ENCODE measurements at places on chromosomes 7 and 10.

- DNase-seq = no peak
These were observed 691.5 kb upstream of the LRRN3 start for GRCh38 chr7:110399421-110399820.

GRCh38 chr7:136267822-136268221, 290.7 kb upstream of the MTPN start:
- no peak for DNase-seq

- no peak for DNase-seq
These were observed 1139.3 kb upstream of the CELF2 start for GRCh38 chr10:9878383-9878782.

DNA sequence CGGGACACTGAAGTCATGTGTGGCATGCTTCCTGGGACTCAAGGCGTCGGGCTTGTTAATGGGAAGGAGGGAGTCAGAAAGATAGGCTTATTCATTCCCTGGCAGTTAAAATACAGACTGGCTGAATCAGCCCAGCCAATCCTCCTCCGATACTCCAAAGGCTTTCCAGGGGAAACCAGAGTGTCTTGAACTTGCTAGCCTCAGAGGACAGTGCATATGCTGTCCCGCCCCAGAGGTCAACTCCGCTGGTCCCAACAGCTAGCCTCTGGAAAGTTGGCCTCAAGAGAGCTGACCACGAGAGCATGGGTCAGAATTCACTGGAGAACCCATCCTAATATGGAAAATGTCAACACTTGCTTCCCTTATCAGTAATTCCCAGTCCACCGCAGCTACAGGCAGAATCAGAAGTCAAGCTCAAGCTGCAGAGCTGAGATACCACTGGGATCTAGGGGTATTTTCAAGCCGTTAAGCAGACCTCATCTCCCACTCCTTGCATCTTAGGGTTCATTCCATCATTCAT, 43.0 kb downstream of the ELMO1 start:
- DNase-seq = no peak

- DNase-seq = no peak
These were observed 10.4 kb upstream of the FGFR2 start for GRCh38 chr10:121608469-121609190.

DNA sequence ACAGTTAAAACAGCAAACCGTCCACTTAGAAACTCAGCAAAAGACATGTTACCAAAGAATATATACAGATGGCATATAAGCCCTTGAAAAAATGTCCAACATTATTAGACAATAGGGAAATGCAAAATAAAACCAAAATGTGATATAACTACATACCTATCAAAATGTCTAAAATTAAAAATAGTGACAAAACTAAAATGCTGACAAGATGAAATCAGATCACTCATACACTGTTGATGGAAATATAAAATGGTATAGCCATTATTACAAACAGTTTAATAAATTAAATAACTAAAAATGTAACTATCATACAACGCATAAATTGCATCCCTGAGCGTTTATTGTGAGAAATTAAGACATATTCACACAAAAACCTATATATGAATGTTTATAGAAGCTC, 939.7 kb upstream of the ZWINT start:
- no peak for DNase-seq

DNA sequence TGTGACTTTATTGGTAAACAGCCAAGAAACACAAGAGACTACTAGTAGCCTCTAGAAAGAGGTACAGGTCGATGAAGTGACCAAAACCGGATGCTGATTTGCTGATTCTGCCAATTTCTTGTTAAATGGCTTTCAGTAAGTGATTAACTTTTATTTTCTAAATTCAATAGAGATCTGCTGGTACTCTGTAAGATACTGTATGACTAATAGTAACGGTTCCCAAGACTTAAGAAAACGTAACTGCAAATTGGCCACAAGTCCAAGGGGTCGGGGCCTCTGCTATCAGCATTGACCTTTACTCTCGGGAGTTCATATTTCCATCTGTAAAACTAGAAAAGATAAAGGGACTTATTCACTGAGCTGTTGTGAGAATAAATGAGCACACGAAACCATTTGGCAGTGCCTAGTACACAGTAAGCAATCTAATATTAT, 1.4 kb downstream of the FAM3C start:
- no peak for DNase-seq

DNA sequence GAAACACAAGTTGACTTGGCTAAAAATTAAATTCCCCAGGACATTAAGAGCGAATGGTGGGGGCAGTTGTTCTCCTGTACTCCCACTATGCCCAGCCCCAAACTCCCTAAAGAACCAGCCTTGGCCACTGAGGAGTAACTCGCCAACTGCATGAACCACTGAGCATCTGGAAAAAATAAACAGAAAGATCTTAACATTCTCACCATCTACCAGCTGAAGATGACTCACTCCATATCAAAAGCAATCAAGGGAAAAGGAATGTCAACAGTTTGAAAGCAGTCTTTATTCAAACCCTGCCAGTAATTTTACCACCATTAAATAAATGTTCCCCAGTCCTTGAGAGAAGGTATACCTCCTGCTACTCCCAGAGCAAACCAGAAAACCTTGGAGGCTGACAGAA, 45.4 kb downstream of the CTTNBP2 start:
- DNase-seq = peak; percentile 39

GRCh38 chr7:51079494-51079893, 237.1 kb downstream of the COBL start:
- no peak for DNase-seq

- DNase-seq = no peak
These were observed 1.8 kb downstream of the SNCG start for GRCh38 chr10:86960003-86960862.

GRCh38 chr7:114663502-114663901, 248.9 kb downstream of the FOXP2 start:
- peak; percentile 27 for DNase-seq

DNA sequence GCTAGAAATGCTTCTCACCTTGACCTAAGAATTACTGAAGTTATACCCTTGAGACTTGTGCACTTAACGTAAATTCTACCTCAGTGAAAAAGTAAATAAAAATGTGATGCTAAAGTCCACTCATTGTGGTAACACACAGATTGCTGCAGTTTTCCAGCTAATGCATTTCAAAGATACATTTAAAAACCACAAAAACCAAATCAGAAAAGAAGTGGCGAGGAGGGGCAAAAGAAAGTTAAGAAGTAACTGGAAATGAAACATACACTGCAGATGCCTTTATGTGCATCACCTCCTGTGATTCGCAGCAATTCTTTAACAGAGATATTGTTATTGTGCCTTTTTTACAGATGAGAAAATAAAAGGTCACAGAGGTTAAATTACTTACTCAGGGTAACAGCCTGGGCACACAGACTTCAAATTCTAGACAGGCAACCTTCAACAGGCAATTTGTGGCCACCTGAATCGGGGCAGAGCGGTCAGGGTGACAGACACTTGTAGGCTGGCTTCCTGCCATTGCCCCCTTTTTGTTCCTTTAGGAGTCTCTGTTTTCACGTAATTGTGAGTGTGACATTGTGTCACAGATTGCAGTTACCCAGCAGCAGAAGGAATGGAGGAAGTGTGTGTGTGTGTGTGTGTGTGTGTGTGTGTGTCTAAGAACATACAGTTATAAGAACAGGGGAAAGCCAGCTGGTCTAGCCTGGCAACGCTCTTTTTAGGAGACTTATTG, 1.9 kb downstream of the WIPF3 start:
- DNase-seq = no peak

GRCh38 chr7:102275123-102275703, 11.5 kb upstream of the SH2B2 start:
- no peak for DNase-seq

- DNase-seq = no peak
These were observed 136.4 kb upstream of the FGFR2 start for GRCh38 chr10:121734589-121735045.

DNA sequence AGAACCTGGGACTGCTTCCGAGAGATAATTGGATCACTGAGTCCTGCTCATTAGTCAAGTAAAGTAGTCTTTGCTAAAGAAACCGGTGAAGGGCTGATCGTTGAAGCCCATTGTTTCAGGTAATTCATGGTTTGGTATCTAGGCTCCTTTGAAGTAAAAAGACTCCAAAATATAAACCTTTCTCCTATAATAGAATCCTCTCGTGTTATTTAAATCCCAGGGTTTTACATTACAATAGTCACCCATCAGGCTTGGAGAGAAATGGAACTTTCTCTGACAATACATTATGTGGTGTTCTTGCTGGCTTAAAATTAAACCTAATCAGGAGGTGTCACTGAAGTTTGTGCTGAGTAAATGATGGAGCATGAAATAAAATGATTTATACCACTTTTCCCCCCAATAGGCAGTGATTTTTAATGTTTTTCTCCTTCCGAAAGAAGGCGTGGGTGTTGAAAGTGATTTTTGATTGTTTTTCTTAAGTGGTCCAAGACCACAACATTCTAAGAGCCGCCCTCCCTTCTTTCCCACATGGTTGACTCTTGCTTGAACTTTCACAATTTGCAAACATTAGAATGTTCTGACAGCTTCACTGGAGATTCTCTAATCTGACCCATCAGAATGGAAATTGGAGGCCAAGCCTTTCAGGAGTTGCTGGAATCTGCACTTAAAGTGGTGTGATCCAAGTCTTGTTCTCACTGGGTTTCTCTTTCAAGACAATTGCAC, 44.2 kb downstream of the LRMDA start:
- DNase-seq = no peak

DNA sequence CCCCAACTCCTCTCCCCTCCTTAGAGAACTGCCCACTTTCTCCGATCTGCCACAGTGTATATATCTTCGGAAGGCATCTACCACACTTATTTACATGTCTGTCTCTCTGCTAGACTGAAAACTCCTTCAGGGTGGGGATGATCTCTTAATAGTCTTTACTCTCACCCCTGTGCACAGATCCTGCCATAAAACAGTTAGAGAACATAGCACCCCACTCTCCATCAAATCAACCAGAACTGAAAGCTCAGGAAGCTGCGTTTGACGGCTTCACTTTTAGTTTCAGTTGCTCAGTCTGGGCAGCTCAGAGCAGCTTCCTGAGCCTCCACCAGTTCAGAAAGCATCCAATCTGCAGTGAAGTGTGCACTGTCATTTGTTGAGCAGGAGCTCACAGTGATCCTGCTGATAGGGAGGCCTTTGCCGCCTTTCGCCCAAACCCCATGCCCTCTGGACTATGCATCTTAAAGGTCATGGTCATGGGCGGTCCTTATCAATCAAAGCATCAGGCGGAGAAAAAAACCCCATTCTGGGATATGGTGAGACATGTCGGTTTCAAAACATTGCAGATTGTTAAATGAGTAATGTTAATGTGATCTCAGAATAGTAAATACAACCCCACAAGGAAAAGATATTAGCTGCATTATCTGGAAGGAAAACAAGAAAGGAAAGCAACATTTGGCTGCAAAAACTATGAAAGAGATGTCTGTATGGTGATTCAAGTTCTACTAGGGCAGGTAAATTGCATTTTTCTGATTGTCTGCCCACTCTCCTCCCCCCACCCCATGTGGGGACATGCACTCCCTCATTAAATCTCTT, 167.1 kb upstream of the ADO start:
- DNase-seq = no peak

DNA sequence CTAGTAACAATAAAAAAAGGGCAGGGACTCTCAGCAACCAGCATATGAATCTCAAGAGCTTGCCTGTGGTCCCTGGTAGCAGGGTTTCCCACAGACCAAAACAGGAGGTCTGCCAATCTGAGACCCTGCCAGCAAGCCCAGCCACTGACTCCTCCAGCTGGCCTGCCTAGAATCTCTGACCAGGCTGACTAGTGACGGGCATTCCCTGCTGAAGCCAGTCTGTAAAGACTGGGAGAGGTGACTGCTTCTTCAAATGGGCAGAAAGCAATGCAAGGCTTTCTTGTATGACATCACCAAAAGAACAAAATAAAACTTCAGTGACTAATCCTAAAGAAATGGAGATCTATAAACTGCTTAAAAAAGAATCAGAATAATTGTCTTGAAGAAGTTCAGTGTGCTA, 249.4 kb downstream of the TCF7L2 start:
- DNase-seq = no peak

- no peak for DNase-seq
These were observed 335.3 kb upstream of the ETV1 start for GRCh38 chr7:14324767-14325166.

- DNase-seq = no peak
These were observed 82.0 kb downstream of the FOXL3 start for GRCh38 chr7:371779-372545.

DNA sequence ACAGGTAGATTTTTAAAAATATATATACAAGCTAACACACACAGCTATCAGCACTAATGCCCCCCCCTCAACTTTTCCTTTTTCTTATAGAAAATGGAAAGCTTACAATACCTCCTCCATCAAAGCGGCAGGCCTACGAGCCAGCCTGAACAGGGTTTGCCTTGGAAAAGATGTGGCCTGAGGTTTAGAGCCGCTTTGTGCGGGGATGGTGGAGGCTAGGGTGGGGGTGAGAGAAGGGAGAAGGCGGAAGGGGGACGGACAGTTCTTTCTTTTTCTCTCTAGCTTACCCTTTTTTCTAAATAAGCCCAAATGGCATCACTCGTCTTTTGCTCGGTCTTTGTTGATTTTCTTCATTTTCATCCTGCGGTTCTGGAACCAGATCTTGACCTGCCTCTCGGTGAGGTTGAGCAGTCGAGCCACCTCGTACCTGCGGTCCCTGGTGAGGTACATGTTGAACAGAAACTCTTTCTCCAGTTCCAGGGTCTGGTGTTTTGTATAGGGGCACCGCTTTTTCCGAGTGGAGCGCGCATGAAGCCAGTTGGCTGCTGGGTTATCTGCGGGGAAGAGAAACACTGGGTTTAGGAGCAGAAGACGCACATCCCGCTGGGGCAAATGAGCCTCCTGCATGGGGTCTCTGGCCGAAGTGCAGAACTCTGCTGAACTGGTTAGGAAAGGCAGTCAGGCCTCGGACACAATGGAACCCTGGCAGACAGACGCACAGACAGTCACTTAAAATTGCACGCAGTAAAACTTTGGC, 1.9 kb downstream of the HOXA9 start:
- DNase-seq = no peak
